Activated CD4-positive, alpha-beta T cell treated with anti-CD3 and anti-CD28 coated beads, Interleukin-10, Interleukin-2, amounts not matched to agents 100 ng/mL and 50 ng/mL, durations not matched to agents 16 hours and 8 hours (primary cell): ENCODE measurements at places on chromosomes 4 and X.

DNA sequence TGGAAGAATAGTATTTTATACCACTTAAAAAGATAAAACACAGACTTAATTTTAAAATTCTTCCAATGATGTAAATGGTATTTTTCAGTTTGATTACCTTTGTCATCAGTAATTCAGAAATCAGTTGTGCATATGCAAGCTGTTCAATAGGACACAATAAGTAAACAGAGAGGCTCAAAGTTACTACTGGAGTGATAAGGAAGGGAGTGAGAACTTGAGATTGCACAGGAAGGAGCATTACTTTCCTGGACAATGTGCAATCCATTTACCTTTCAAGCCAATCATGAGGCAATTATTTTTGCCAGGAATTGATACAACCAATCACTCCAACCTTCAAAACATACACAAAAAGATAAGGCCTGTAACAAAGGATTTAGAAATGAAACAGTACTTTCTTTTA, 1024.3 kb downstream of the RAPGEF2 start:
- DNase-seq = no peak

DNA sequence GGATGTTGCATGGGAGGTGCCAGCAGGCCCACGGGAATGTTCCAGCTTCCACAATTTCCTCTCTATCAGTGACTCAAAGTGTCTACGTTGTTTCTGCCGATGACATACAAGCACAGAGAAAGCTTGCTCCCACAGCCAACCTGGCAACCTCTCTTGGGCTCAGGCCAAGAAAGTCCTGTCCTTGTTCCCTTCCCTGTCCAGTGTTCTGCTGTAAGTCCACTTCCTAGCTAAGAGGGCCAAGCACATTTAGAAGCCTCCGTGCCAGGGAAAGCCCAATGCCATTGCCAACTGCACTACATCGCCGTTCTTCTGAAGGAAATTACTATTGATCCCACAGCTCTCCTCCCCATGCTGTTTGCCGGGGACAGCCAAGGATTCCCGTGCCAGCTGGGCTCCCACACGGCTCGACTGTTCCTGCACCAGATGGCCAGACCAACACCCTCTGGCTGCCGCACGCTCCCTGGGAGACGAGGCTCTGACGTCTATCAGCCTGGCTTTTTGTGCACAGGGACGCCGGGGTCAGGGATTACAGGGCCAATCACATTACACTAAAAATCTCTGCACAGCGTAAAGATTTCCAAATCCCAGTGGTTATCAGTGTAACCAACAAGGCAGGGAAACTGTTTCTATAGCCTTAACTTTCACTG, 284.0 kb downstream of the BCOR start:
- no peak for DNase-seq

DNA sequence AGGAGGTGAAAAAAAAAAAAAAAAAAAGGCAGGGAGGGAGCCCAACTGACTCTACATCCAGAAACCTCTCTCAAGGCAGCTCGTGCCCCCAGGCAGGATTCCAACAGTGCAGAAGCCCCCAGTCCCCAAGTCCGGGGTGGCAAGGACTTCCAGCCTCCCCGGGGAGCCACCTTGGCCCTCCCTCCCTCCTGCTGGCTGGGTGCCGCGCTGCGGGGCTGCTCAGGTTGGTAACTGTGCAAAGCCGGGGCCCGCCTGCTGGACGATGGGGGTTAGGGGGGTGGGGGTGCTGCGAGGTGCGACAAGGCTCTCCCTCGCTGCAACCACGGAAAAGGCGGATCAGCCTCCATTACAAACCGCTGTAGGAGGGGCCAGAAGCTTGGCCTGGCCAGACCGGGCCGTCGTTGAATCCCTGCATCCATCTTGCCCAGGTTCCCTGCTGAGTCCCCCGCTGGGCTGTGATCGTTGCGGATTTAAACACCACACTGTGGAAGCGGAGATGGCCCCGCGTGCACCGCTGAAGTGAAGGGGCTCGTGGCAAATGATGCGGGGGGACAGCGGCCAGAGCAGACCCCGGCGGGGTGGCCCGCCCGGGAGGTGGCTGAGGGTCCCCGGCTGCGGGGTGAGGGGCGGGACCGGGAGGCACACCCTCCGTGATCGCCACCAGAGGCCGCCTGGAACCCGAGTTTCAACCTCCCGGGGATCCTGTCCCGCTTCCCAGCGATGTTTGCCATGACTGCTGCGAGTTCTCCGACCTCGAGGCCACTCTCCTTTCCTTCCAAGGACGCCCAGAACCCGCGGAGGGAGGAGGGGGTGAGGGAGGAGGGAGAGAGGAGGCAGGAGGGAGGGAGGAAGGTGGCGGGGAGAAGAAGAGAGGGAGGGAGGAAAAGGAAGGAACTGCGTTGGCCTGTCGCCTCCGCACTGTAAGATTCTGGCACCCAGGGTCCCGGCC, 58.0 kb upstream of the DDX3X start:
- peak; percentile 59 for DNase-seq

DNA sequence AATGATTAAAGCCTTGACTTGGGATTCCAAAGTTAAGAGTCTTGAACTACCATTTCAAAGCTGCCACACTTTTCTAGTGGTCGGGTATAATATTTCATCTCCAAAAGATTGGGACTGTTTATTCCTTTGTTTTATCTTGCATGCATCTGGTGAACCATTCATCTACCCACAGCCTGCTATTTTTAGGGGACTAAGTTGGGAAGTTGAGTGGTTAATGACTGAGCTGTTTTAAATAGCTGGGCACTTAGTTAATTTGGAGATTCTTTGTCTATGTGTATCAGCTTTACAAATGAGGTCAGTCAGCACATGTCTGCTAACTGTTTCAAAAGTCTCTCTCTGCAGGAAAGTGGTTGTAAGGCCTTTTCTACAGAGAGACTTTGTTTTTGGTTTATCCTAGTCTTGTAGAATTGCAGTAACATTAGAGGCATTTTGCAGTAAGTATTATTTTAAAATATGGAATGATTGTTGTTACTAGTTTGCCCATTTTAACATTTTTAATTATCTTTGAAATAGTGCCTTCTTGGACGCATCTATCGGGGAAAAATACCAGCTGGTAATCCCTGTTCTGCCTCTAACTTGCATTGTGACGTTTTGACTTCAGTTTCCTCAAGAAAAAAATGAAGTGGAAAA, 8.2 kb downstream of the BMP2K start:
- DNase-seq = no peak

DNA sequence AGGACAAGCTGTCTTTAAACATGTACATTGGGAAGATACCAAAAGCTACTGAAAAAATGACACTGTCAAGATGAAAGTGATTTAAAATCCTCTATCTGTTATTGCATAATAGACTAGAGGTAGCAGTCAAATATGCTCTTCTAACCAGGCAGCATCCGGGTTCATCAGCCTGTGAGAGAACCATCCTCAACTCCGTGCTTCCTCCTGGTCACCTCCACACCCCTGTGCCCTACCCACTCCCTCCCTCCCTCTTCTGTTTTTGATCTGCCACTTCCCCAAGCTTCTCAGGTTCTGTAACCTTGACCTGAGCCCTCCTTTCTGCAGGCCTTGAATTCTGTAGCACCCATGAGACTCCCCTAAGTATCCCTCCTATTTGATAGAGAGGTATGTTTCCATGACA, 5.9 kb downstream of the NOX1 start:
- no peak for DNase-seq

DNA sequence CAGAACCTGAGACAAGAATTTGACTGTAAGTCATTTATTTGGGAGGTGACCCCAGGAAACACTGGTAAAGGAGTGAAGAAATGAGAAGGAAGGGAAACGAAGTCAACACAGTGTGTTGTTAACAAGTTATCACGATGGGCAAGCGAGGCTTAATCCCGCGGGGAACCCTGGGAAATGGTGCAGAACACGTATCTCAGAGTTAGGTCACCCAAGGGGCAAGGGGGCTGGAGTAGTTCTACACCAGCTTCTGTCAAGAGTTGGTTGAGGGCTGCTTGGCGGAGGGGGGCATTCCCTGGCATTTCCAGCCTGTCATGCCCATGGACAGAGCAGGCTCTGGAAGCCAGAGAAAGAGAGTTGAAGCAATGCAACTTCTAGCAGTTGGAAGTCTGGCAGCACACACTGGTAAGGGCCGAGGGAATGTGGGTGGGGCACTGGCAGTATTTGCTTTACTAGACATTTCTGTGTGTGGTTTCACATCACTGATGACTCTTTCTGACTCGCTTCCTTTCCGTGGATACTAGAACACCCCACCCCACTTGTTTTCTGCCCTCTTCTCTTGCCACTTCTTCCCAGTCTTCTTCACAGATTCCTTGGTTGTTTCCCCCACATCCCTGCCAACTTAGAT, 52.2 kb upstream of the ADGRG2 start:
- no peak for DNase-seq

DNA sequence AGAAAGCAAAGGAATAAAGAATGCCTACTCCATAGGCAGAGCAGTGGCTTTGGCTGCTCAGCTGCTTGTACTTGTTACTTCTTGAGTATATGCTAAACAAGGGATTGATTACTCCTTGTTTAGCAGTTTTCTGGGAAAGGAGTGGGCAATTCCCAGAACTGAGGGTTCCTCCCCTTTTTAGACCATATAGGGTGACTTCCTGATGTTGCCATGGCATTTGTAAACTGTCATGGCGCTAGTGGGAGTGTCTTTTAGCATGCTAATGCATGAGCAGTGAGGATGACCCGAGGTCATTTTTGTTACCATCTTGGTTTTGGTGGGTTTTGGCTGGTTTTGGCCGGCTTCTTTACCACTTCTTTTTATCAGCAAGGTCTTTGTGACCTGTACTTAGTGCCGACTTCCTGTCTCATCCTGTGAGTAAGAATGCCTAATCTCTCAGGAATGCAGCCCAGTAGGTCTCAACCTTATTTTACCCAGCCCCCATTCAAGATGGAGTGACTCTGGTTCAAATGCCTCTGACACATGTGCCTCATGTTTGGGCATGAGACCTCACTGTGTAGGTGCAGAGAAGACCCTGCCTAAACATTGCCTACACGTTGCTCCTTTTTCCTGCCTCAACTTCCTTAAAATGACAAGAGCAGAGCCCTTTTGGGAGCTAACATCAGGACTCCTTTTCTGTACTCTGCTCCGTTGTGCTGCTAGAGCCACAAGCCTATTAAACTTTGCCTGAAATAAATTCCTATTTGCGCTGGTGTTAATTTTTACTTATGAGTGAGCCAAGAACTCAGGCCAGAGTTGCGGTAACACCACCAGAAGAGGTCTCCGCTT, 21.0 kb upstream of the UBA6 start:
- DNase-seq = no peak

DNA sequence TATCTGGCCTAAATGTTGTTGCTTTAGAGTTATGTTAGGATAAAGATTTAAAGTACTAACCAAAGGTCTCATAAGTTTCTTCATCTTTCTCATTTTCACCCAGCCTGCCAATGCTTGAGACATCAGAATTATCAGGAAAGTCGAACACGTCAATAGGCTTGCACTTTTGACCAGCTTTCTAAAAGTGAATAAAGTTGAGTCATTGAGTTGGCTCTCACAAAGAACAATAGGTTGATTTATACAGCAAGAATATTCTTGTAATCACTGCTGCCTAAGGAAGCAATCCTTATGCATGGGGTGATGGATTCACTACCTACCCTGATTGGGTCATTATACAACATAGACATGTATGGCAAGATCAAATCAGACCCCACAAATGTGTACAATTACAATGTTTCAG, 5.0 kb downstream of the CENPU start:
- no peak for DNase-seq

- DNase-seq = peak; percentile 7
These were observed 224.2 kb downstream of the RCHY1 start for GRCh38 chr4:75289914-75290582.

GRCh38 chr4:15778289-15779241, at the start of gene CD38:
TSS of gene CD38 (plus strand) at chr4:15778328. CDS start at chr4:15778415, 87 bp downstream.
- peak; percentile 69 for DNase-seq

DNA sequence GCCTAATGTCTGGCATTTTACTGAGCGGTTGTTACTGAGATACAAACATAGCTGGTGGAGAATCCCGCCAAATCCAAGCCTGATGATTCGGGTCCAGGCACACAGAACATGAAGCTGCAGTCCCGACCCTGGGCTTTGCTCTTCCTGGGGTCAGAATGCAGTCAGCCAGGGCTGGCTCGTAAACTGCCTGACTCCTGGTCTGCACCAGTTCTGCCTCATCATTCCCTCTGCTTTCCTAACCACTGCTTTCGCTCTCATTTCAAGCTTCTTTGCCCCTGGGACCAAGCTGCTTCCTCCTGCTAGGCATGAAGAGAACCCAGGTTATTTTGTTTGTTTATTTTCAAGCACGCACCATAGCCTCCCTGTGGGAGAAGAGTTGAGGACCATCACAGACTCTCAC, 39.3 kb downstream of the GATB start:
- no peak for DNase-seq

GRCh38 chr4:90495936-90496335, 368.7 kb downstream of the CCSER1 start:
- no peak for DNase-seq

GRCh38 chr4:5206016-5206790, 154.9 kb downstream of the STK32B start:
- no peak for DNase-seq

DNA sequence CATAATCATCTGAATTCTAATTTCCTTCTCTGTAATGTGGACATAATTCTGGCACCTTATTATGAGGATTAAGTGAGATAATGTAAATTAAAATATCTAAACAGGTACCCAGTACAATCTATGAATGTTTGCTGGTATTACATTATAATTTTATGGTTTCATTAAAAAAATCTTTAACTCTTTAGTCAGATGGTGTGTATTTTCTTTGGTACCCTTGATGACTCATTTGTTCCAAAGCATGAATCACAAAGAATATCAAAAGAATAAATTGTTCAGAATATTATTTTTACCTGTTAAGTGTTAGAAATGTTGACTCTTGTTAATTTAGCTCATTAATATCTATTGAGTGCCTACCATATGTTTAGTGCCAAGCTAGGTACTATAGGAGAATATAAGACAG, 74.3 kb downstream of the SNX25 start:
- DNase-seq = no peak

DNA sequence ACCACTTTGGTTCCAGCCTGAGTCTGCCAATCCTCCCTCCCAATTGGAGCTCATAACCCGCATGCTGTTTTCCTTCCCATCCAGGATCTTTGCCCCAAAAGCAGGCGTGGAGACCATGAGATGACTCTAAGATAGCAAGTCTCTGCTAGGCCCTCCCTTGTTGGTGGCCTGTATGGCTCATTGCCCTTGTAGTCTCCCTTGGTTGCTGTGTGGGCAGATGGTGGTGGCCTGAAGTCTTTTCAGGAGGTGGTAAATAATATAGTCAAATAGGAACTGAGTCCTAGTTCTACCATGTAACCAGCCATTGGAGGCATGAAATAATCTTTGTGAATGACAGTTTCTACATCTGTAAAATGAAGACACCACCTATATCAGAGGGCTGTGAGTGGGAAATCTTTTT, 1.2 kb downstream of the ATP6AP1 start:
- no peak for DNase-seq

- no peak for DNase-seq
These were observed 37.7 kb downstream of the GPR82 start for GRCh38 chrX:41761702-41762101.

GRCh38 chr4:26288355-26288909, 32.4 kb upstream of the RBPJ start:
- peak; percentile 91 for DNase-seq
